ENCODE measurements at places on chromosomes 5 and 9.

DNA sequence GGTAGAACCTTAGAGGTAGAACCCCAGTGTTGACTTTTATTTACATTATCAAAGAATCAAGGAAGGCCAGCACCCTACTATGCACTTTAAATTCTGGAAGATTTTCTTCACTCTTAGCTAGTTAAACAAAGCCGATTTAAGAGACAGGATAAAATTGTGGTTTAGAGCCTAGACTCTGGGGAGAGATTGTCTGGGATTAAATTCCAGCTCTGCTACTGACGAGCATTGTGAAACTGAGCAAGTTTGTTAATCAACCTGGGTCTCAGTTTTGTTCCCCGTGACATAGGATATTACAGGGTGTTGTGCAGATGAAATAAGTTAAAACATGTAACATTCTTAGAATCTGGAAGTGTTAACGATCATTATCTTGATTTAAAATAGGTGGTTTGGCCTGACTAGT lies 83.5 kb downstream of the FEM1C start:
- DNase-seq: peak; percentile 22

- DNase-seq: peak; percentile 31
These were observed 400.9 kb downstream of the RAB3C start for GRCh38 chr5:58983526-58984452.

GRCh38 chr5:106860398-106861044 lies 810.2 kb downstream of the EFNA5 start:
- no peak for DNase-seq

GRCh38 chr5:75286211-75286773 lies 49.6 kb upstream of the ANKRD31 start:
- peak; percentile 4 for DNase-seq

DNA sequence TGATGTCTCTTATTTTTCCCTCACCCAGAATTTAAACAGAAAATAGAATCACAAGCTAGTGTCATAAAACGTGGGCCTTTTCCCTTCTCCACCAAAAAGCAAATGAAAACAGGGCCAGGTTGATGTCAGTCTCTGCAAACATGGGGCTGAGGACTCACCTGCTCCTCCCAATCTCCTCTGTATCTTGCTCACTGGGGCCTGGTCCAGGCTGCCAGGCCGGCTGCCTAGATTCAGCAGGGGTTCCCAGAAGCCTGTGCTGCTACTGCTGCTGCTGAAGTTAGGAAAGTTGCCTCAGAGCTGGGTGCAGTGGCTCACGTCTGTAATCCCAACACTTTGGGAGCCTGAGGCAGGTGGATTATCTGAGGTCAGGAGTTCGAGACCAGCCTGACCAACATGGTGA lies 84.3 kb downstream of the PCDH1 start:
- no peak for DNase-seq

- DNase-seq: no peak
These were observed 49.3 kb downstream of the GADD45G start for GRCh38 chr9:89654025-89654662.

GRCh38 chr9:34647084-34647403 lies 569 bp downstream of the GALT start:
- DNase-seq: no peak

DNA sequence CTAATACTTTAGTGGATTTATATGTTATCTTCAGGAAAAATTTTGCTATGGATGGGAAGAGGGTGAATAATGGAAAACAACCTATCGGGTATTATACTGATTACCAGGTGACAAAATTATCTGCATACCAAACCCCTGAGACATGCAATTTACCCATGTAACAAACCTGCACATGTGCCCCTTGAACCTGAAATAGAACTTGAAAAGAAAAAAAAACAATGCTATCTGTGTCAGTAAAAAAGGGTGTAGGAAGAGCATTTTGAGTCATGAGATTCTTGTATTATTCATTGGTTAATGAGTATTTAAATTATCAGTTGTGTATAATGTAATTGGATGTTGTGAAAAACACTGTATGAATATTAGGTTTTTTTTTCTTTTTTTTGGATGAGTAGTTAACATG lies 75.4 kb downstream of the PRR16 start:
- DNase-seq: no peak

DNA sequence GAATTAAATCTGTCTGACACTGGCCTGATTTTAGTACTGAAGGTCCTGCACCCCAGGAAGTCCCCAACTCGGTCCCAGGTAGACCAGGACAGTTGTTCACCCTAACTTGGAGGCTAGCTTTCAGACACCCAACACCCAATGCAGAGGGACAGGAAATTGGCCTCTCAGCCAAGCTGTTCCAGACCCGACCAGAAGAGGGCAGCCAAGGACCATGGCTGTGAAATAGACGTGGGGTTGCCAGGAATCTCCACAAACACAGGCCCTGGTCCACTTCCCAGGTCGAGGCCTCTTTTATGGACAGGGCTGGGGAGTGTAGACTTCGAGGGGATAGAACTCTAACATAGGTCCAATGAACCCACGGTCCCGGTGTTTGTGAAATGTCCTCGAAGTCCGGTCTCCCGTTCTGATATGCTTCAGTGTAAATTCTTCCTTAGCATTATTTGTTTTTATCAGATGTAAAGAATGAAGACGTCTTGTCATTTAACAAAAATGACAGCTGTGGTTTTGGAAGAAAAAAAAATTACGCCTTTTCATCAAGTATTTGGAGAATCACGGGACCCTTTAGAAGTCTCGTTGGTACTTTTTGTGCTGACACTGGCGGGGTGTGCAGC lies 260.3 kb upstream of the ADAMTS16 start:
- peak; percentile 72 for DNase-seq

DNA sequence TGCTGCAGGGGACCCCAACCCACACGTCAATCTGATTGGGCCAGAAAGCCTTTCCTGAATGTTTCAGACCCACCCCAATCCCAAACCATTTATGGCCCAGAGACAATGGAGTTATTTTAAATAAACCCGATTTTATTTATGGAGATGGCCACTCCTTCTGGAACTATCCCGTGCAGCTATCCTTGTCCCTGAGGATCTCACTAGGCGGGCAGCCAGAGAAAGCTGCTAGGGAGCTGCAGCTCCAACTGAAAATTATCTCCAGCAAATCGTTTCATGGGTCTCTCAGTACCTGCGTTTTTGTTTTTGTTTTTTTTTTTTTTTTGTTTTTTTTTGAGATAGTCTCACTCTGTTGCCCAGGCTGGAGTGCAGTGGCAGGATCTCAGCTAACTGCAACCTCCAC lies 23.0 kb downstream of the C1QTNF2 start:
- no peak for DNase-seq

- DNase-seq: no peak
These were observed 55.5 kb downstream of the TMOD1 start for GRCh38 chr9:97556721-97557605.

- no peak for DNase-seq
These were observed 593 bp downstream of the TIGD6 start for GRCh38 chr5:149999866-150000255.

GRCh38 chr5:179967489-179967888 lies 59.8 kb upstream of the TBC1D9B start:
- DNase-seq: no peak

DNA sequence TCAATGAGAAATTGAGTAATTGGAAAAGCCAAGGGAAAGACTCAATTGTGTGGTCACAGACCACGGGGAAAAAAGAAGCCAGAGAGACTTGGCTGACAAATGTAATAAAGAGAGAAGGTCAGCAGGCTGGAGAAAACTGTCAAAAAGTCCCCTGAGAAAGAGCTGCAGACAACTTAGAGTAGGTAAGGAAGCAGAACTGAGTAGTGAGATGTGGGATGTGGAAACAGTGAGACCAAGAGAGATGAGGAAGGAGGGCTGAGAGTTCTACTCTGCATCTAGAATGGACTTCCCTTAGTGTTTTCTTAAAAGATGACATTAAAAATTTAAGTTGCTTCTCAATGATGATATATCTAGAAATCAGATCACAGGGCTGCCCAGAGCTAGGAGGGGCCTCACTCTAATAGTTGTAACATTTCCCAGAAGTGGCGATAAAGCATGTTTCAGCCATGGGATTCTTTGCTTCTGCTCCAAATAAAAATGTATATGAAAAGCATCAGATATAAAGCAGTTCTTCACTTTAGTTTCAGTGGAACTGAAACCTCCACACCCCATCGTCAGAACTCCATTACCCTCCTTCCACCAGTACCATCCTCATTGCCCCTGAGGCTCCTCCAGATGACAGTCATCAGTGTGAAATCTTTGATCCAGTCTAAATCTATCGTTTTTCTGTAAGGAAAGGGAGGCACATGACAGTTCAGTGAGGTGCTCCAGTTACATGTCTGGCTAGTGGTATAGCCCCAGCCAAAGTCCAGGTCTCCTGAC lies 80.6 kb downstream of the SPEF2 start:
- no peak for DNase-seq

GRCh38 chr9:128249558-128249907 lies 26.3 kb downstream of the GOLGA2 start:
- no peak for DNase-seq
